ENCODE measurements at places on chromosomes 3 and 15.

- DNase-seq = peak; percentile 24
Measured at GRCh38 chr3:124966521-124967445, 32.2 kb upstream of the MUC13 start.

- DNase-seq = no peak
Measured at GRCh38 chr15:71180986-71181853, 65.9 kb downstream of the THSD4 start.

DNA sequence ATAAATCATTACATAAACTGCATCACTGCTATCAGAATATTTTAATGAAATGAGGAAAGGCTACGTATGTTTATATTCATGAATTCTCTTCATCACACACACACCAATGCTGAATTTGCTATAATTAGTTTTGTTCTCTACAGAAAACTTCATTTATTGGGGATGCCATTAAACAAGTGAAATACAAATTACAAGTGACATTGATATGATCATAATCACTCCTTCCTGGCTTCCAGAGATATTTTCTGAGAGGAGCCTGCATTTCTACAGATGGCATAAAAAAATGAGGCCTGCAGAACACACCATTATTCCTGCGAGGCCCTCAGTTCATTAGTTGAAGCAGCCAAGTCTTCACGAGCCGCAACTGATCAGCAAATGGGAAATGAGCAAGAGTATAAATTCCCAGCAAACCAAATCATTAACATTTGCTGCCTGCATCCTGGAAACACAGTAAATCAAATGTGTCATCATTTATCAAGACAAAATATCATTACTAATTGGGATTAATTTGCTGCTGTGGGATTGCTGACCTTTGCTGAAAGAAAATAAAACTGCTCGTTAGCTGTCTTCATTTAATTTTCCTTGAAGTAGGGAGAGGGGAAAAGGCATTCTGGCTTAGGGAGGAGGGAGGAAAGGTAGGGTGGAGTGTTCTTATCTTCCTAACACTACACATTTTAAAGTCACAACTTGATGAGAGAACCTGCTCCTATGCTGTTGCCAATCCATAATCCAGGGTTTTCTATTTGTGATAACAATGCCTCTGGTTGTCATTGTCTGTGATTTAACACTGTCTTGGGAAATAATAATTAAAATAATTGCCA lies 921.9 kb downstream of the SQOR start:
- DNase-seq = no peak

DNA sequence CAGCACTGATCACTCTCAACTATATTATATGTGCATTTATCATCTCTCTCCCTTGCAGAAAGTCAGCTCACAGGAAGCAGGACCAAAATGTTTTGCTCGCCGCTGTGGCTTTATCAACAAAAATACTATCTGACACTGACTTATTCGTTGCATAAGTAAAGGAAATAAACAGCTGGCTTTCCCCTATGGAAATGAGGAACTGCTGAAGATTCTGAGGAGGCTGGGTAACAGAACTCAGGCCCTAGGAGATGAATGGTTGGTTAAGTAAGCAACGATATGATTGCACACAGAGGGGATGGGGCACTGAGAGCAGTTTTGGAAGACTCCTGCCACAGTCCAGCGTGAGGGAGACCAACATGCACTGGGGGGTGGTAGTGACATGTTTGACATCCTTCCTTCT lies 181.1 kb downstream of the STT3B start:
- DNase-seq = peak; percentile 66

DNA sequence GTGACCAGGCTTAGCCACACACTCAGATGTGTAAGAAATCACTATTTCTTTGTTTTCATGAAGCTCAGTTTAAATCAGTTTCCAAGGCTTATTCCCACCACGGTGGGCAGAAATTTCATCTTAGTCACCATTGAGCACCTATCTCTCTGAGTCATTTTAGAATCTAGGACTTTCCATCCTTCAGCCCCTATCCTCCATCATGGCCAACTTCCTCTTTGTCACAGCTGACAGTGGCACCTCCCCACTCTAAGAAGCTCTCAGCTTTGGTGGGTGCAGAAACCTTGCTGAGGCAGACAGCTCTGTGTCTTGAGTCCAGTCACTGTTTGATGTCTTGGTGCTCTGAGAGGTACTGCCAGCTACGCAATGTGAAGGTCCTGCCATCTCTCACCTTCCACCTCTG lies 32.9 kb downstream of the SNTN start:
- no peak for DNase-seq

GRCh38 chr15:69757186-69757585 lies 304.6 kb downstream of the RPLP1 start:
- DNase-seq = peak; percentile 23

DNA sequence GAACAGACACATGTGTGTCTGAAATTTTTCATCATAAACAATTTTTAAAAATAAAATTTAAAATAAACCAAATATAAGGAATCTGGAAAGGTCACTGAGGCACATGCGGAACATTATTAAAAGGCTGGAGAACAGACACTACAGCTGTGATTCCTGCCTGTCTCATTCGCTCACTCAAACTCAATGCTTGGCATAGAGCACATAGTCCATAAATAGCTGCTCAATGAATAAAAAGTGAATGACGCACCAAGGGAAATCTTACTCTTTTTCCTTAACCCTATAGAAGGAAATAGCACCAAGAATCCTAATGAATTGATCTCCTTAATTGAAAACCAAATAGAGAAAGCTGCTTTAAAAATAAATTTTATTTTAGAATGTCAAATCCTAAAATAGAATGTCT lies 98.4 kb downstream of the FSIP1 start:
- no peak for DNase-seq

DNA sequence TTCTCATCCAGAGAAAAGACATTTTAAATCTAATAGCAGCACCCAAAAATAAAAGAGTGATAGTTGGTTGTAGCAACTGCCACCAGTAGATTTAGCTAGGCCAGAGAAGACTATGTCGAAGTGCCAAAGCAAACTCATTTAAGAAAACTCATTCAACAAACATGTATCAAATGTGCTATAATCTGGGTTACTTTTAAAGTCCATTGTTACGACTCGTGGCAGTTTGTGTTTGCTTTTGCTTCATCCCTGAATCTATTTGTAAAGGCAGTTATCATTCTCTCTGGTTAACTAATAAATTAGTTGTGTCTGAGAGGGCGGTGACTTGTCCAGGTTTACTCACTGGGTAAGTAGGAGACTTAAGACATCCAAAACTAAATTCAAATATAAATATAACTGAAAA lies 159.4 kb downstream of the ZIC4 start:
- DNase-seq = no peak

DNA sequence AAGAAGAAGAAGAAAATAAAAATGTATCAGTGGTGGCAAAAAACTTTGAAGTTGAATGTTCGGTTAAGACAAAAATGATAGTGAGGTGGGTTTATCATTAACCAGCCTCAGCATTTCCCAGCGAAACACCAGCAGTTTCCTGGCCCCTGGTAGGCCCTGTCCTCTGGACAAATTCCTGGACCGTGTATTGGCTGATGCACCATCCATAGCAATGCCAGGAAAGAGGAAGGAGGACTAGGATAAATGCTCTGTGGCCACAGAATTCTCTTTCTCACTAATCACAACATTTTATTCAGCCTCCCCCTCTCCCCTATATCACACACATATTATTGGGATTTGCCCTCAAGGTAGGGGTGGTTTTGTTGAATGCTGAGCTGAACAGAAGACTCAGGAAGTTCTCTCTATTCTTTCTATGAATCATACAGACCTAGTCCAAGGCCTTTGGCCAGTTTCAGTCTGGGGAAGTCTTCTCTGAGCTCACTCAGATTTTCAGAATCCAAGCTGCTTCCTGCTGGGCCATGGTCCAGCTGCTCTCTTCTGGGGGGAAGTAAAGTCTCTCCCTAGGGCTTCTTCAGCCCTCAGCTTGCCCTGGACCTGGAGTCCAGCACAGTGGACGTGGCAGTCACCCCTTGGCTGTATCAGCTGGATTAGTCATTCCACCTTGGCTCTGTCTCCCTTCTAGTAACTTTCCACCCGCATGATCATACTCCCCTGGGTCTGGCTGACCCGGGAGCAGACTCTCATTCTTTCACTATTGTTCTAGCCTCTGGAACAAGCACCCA lies 27.6 kb downstream of the SLC28A1 start:
- peak; percentile 12 for DNase-seq

DNA sequence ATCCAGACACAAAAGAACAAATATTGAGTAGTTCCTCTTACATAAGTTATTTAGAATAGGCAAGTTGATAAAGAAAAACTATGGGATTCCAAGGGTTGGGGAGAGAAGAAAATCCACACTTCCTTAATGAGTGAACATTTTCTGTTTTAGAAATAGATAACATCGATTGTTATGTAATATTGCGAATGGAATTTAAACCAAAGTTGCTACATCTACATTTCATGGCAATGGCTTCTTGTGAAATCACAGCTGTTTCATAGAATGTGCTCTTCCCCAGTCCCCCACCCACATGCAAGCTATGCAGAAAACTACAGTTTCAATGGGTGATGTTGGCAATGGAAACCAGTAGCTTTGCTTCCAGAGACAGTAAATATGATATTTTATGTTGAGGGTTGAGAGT lies 1639.5 kb downstream of the SI start:
- no peak for DNase-seq

DNA sequence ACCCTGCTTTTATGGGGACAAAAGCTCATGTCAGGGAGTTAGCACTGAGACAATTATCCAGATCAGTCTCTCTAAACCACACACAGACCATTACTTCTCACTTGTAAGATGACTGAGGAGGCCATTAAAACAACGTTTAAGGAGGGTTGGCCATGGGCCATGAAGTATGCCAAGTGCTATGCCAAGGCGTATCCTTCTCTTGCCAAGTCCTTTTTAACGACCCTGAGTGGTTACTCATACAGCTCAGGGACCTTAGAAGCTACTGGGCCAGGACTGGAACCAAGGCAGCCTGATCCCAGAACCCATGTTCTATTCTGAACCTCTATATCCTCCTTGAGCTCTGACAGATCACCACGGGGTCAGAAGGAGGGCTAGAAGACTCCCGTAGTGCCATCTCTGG lies 50.0 kb downstream of the NMNAT3 start:
- no peak for DNase-seq

DNA sequence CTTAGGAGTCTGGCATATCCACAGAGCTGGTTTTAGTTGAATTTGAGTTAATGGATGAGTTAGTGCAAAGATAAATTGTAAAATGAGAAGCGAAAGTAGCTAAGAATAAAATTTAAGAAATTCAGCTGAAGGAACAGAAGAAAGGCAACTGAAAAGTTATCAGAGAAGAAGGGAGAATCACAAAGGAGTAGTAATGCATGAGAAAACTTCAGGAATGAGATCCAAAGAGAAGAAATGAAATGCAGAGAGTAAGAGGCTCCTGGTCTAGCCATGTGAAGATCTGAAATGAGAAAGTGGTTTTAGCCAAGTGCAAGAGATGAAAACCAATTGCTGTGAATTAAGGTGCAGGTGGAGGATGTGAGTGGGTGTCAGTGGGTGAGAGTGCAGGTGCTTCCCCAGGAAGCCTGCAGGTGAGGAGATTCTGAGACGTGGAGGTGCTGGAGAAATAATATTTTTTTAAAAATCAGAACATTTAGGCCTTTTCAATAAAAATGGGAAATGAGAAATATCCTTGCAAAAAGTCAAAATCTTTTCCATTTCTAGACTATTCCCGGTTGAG lies 18.5 kb downstream of the KBTBD8 start:
- no peak for DNase-seq

GRCh38 chr3:39460677-39461076 lies 6.8 kb upstream of the MOBP start:
- DNase-seq = no peak

GRCh38 chr15:99051308-99051707 lies 43.7 kb upstream of the PGPEP1L start:
- DNase-seq = no peak

- peak; percentile 78 for DNase-seq
Measured at GRCh38 chr3:35664460-35664919, 25.2 kb downstream of the ARPP21 start.

- DNase-seq = no peak
Measured at GRCh38 chr15:80176443-80176842, 23.6 kb downstream of the FAH start.

DNA sequence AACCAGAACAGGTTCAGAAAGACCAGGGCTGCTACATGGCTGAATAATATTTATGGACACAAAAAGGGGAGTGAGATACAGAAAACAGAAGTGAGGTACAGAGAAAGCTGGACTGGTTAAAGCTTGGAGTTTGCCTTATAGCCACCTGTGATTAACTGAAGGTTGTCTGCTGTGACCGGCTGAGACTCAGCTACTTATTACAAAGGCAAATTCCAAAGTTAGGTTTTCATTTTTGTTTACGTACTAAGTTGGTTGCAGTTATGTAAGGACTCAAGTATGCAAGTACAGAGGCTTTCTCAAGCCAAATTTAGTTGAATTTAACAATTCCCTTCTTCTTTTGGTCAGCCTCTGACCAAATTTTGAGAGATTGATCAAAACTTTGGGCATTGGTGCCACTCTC lies 264.6 kb downstream of the THSD4 start:
- no peak for DNase-seq

DNA sequence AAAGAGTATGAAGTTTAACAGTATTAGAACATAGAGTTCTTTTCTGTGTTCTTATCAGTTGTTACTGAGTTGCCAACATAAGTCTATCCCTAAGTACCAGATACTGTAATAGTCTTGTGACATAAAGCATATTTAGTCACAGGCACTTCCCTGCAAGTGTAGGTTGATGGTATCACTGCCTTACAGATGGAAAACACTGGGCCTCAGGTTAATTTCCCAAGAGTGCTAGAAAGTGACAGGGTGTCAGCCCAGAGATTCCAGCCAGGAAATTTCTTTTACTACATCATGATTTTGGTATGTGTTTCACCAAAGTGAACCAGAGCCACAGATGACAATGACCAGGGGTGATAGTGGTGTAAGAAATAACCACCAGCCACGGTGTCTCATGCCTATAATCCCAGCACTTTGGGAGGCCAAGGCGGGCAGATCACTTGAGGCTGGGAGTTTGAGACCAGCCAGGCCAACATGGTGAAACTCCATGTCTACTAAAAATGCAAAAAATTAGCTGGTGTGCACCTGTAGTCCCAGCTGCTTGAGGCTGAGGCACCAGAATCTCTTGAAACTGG lies 3.2 kb downstream of the EIF1B start:
- DNase-seq = no peak

GRCh38 chr15:46858150-46858549 lies 859.2 kb upstream of the SEMA6D start:
- DNase-seq = no peak

GRCh38 chr3:15325228-15325627 lies 7.2 kb downstream of the SH3BP5 start:
- DNase-seq = no peak

All from common myeloid progenitor, CD34-positive (primary cell).